ENCODE measurements at places on chromosomes 5 and 9.

- peak; percentile 53 for DNase-seq
These were observed 2.8 kb upstream of the RACK1 start for GRCh38 chr5:181246276-181247049.

GRCh38 chr9:22528485-22528884 lies 81.9 kb downstream of the DMRTA1 start:
- no peak for DNase-seq

- DNase-seq, result no peak
These were observed 152.0 kb downstream of the TRPM6 start for GRCh38 chr9:74735761-74736160.

DNA sequence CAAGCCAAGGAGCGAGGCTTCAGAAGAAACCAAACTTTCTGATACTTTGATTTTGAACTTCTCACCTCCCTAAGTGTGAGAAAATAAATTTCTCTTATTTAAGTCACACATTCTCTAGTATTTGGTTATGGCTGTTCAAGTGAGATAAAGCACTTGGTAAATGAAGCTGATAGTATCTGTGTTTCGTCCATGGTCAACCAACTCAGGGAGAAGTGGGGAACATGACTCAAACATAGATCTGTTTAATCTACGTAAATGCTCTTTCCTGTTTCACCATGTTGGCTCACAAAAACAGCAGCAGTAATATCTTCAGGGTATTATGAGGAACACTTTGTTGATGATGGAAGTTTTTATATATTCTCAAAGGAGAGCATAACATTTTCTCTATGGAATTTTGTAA lies 2167.2 kb upstream of the C9orf72 start:
- no peak for DNase-seq

- DNase-seq, result no peak
These were observed 19.8 kb upstream of the ITGA1 start for GRCh38 chr5:52767766-52768480.

DNA sequence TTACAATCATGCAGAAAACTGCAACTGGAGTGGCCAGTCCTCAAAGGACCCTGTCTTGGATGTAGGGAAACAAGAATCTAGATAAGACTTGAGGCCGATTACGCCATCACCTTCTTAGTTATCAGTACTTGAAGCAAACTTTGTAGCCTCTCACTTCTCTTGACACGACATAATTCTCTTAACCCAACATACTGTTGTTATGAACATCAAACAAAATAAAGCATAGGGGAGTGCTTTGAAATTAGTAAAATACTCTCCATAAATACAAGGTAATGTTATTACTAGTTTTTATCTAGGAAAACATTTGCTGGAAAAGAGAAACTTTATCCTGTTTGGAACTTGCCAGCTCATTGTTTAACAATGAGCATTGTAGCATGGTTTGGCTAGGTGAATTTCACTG lies 574.9 kb upstream of the DMAC1 start:
- no peak for DNase-seq

Data from CD4-positive, alpha-beta memory T cell (primary cell).